Spinal cord (tissue), 10 donors: ENCODE measurements at places on chromosomes 12 and 14. TPM values are rescaled to one million over a fixed set of nuclear protein-coding genes. Genes with fewer than 3 reads are reported as not detected.

DNA sequence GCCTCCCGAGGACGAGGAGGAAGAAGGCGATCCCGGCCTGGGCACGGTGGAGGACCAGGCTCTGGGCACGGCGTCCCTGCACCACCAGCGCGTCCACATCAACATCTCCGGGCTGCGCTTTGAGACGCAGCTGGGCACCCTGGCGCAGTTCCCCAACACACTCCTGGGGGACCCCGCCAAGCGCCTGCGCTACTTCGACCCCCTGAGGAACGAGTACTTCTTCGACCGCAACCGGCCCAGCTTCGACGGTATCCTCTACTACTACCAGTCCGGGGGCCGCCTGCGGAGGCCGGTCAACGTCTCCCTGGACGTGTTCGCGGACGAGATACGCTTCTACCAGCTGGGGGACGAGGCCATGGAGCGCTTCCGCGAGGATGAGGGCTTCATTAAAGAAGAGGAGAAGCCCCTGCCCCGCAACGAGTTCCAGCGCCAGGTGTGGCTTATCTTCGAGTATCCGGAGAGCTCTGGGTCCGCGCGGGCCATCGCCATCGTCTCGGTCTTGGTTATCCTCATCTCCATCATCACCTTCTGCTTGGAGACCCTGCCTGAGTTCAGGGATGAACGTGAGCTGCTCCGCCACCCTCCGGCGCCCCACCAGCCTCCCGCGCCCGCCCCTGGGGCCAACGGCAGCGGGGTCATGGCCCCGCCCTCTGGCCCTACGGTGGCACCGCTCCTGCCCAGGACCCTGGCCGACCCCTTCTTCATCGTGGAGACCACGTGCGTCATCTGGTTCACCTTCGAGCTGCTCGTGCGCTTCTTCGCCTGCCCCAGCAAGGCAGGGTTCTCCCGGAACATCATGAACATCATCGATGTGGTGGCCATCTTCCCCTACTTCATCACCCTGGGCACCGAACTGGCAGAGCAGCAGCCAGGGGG, 979 bp downstream of the KCNA5 start:
- no peak for DNase-seq

DNA sequence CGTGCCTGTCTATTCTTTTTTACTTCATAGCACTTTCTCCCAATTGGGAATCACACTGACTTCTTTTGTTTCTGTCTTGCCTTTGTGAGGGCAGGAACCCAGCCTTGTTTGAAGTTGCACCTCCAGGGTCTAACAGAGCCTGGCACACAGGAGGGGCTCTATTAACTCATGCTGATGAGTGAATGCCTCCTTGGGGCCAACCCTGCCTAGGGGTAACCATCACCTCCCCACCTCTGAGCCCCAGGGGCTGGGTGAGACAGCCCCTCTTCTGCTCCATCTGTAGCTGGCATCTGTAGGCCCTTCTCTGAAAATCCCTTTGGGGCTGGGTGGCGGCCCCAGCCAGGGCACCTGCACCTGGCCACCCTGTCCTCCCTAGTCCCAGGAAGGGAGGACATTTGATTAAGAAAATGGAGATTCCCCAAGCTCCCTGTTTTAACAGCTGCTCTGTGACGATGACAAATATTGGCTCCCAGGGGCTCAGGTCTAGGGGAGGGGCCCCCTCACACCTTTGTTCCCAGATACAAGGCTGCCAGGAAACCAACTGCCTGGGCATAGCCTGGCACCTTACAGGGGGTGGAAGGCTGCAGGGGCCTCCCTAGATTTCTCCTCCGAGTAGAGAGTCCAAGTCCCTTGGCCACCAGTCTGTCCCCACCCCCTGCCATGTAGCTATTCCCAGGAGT, 11.8 kb downstream of the TAMALIN start:
- no peak for DNase-seq

- no peak for DNase-seq
These were observed 612 bp downstream of the VPS37B start for GRCh38 chr12:122895320-122895703.

DNA sequence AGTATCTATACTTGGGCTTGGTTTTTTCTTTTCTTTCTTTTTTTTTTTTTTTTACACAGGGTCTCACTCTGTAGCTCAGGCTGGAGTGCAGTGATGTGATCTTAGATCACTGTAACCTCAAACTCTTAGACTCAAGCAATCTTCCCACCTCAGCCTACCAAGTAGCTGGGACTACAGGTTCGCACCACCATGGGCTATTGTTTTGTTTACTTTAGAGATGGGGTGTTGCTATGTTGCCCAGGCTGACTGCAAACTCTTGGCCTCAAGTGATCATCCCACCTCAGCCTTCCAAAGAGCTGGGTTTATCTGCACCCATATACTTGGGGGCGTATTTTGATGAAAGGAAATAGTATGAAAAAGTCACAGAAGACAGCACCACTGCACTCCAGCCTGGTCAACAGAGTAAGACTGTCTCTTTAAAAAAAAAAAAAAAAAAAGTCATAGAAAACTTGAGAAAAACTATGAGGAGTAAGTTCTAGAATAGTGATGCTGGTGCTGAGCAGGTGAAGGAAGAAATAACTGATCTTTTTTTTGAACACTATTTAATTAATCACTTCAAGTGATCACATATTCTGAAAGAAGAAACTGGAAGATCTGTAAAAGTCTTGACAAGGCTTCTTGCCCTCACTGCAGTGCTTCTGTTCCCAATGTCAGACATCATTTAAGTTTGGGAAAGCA, 53.8 kb upstream of the NPFF start:
- no peak for DNase-seq

The PRB2 gene
- not detected for total RNA-seq

DNA sequence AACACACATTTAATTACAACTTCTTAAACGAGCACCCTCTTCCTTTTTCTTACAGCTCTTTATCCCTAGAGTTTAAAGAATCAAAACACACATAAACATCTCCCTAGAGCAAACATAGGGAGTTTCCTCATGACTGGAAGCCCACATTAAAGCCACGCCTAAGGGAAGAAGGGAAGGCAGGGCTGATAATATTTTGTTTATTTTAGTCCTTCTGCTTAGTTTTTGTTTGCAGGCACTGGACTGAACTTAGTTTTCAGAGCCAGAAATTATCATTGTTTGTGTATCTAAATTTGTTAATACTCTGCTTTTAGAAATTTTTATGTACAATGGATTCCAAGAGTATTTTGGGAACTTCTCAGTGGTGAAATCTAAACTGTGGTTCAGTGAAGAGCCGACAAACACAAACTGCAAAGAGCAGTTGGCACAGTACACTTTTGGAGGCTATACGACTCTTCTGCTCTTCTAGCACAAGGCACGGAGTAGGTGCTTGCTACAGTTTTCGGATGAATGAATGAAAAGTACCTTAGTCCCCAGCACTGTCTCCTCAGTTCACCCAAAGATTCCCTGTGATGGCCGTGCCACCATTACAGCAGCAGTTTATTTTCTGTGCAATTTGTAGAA, 17.6 kb upstream of the AMIGO2 start:
- no peak for DNase-seq

The CFAP54 gene
- total RNA-seq, result 16.2 TPM

The ARG2 gene
- total RNA-seq, result 8.4 TPM

GRCh38 chr12:100031836-100032235, 47.1 kb upstream of the ANKS1B start:
- DNase-seq, result no peak

The STAC3 gene
- 2.1 TPM for total RNA-seq

The SOAT2 gene
- total RNA-seq, result not detected

GRCh38 chr12:12620730-12621315, 9.1 kb downstream of the CREBL2 start:
- DNase-seq, result no peak
